ENCODE measurements at places on chromosomes 7 and 10. TPM values are rescaled to one million over a fixed set of nuclear protein-coding genes. Genes with fewer than 3 reads are reported as not detected.
A peak's percentile ranks its signal among the peaks of the same experiment; 100 is the strongest.

DNA sequence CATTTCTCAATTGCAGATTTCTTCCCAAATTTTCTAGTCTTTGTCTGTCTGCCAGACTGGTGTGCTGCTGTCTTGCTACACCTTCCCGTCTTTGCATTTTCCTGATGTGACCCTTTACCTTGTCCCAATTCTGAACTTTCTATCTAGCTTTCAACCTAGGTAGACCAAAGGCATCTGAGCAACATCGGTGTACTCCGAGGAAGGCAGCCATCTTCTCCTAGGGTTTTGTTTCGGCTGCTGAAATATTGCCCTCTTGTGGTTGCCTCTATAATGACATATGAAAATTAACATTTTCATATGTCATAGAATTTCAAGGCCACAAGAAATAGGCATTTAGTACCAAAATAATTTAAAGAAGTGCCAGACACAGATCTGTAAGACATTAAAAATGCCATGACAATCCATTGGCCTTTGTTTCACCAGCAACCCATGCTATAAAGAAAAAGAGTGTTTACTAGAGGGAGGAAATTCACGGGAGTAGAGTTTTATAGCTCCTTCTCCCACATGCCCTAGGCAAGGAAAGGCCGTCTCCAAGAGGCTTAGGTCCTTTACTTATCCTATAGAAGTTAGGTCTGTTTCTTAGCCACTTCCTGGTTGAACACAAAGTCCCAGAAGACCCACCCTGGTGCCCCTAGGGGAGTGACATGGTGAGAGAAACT, 23.4 kb downstream of the OR9A2 start:
- peak; percentile 44 for DNase-seq

- DNase-seq: no peak
Observed at GRCh38 chr7:137078781-137079180, 210.3 kb downstream of the CHRM2 start.

Gene PHKG1
- 0.72 TPM for total RNA-seq

GRCh38 chr7:124162667-124163066, 129.8 kb upstream of the TMEM229A start:
- no peak for DNase-seq

DNA sequence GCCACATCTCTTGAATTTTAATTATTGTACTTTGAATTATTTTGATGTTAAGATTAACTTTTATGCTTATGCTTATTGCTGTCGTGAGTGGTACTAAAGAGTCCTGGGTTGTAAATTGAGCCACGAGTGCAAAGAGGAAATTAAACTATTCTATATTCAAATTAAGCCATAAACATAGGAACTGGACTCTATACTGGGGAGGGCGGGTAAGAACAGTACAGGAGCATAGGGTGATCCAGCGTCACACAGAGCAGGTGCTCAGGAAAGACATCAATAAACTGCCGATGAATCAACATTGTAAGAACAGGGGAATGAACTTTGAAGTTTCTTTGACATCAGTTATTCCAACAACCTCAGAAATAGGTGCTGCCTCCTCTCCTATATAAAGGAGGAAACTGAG, 219.6 kb downstream of the CACNB2 start:
- DNase-seq: no peak
